ENCODE measurements at places on chromosomes 7 and 10. TPM values are rescaled to one million over a fixed set of nuclear protein-coding genes. Genes with fewer than 3 reads are reported as not detected.
A peak's percentile ranks its signal among the peaks of the same experiment; 100 is the strongest.

GRCh38 chr10:44818701-44819127 is 92.4 kb upstream of the TMEM72 start:
- no peak overlapping the region for H3K27ac ChIP-seq
- peak; percentile 65 for DNase-seq
- no peaks in the 10 kb centered on the region for H3K4me1 ChIP-seq
- no peaks in the 10 kb centered on the region for H3K27me3 ChIP-seq
- no peaks in the 10 kb centered on the region for H3K36me3 ChIP-seq

WDR37 gene
- 9.8 TPM for total RNA-seq

DNA sequence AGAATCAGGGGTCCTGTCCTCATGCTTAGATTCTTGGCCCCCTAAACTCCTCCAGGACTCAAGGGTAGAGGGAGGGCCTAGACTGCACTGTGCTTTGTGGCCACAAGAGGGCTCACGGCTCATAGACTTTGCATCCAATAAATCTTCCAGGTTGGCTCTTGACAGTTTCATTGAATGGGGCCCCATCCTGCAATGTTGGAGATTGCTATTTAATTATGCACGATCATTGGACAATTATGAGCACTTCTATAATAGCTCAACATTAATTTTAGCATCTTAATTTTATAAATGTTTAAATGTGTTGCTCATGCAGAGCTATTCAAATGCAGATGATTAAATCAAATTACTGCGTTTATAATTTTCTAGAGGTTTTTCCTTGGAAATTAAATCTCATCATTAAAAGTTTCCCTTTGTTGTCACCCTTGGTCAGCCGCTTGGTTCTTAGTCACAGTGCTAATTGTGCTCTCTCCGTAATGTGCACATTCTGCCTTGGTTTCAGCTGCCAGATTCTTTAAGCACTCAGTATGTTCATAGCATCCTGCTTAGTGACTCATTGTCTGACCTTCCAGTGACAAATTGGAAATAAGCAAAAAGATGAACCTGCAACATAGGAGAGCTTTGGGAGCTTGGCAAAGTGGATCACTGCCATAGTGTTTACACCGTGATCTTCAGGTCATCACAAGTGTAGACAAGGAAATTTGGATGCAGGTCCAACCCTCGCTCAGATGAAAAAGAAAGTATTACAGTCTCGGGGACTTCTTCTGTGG is 33.4 kb upstream of the PLPP4 start:
- no peak overlapping the region for H3K27ac ChIP-seq
- peaks cover 7% of the 10 kb centered on the region for H3K4me1 ChIP-seq
- no peak overlapping the region for H3K4me3 ChIP-seq
- H3K36me3 ChIP-seq, result no peaks in the 10 kb centered on the region

- no peaks in the 10 kb centered on the region for H3K27me3 ChIP-seq
- H3K36me3 ChIP-seq, result no peaks in the 10 kb centered on the region
- H3K27ac ChIP-seq, result no peak overlapping the region
- H3K4me3 ChIP-seq, result no peak overlapping the region
- DNase-seq, result no peak
Observed at GRCh38 chr7:136523571-136523970, 344.9 kb upstream of the CHRM2 start.

AKR1C8 gene
- not detected for total RNA-seq

DNA sequence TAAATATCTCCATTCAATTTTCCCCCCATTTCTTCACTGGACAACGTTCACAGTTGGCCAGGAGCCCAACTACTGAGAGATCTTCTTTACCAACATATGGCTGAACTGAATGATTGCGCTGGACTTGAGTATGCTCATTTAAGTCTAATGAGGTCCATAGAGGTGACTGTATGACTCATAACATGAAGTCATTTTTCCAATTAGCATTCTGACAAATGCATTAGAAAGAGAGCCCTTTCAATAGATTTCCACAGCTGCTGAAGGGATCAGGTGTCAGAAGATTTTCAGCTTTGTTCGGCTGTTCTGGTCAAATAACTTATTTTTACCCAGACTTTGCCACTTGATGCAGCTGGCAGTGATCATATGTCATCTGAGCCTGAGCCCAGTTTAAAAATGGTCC is 438.0 kb downstream of the ETV1 start:
- DNase-seq, result no peak
- no peak overlapping the region for H3K4me3 ChIP-seq
- H3K36me3 ChIP-seq, result no peaks in the 10 kb centered on the region

ABCB4 gene
- total RNA-seq, result 0.26 TPM

DNA sequence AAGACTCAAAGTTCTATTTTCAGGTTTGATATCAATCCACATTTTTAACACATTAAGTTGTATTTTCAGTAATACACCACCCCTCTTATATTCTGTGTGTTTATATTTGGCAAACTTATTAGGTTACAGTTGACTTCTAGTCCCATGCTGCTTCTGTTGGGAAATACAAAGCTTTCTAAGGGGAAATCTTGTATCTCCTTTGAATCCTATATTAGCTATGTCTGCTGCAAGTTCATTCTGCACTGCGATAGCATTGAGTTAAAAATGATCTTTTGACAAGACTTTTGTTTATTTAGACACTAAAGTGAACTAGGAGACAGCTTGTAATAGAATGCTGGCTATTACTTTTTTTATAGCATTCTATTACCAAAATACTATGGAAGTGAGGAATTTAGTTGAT is 625.1 kb upstream of the ANKRD30A start:
- no peak for DNase-seq
- H3K27me3 ChIP-seq, result no peaks in the 10 kb centered on the region
- H3K36me3 ChIP-seq, result no peaks in the 10 kb centered on the region
- H3K4me3 ChIP-seq, result no peak overlapping the region
- no peaks in the 10 kb centered on the region for H3K4me1 ChIP-seq
- no peak overlapping the region for H3K27ac ChIP-seq

DNA sequence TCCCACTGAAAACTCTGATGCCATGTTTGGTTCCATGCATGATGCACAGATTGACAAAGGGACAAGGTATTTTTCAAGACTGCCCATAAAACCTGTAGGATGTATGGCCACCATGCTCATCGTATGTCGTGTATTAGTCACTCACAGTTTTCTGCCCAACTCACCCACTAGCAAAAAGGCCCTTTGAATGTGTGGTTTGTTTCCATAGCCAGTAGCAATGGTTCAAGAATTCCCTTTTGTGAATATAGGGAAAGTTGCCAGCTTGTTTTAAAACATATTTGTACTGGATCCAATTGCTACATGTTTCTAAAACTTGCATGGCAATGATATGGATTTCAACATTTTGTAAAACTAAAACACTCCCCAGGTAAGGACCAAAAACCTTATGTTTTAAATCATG is 280.9 kb upstream of the YAE1 start:
- H3K36me3 ChIP-seq, result no peaks in the 10 kb centered on the region
- H3K27me3 ChIP-seq, result no peaks in the 10 kb centered on the region
- no peak overlapping the region for H3K27ac ChIP-seq
- DNase-seq, result no peak
- H3K4me1 ChIP-seq, result no peaks in the 10 kb centered on the region
- H3K4me3 ChIP-seq, result no peak overlapping the region

GRCh38 chr10:72910705-72911104 is 17.2 kb downstream of the OIT3 start:
- no peaks in the 10 kb centered on the region for H3K27me3 ChIP-seq
- H3K27ac ChIP-seq, result no peak overlapping the region
- H3K4me3 ChIP-seq, result no peak overlapping the region
- no peak for DNase-seq
- H3K36me3 ChIP-seq, result no peaks in the 10 kb centered on the region

RBP4 gene
- total RNA-seq, result not detected

DNA sequence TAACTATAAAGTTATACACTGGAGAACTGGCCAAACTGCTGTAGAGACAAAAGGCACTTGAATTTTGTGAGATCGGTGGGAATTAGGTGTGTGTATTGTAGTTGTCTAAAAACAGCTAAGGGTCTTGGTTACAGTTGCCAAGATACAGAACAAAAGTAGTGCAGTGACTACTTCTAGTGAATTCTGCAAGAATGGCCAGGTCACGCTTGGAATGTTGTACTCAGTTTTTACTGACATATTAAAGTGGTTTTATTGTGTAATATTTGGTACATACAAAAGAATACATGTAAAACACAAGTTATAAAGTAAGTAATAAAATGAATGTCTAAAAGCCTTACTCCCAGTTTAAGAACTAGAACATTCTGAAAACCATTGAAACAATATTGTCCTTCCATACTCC is 42.4 kb downstream of the PRPF18 start:
- H3K36me3 ChIP-seq, result peaks cover 2% of the 10 kb centered on the region
- H3K4me1 ChIP-seq, result peaks cover 5% of the 10 kb centered on the region
- H3K4me3 ChIP-seq, result no peak overlapping the region
- no peaks in the 10 kb centered on the region for H3K27me3 ChIP-seq
- DNase-seq, result peak; percentile 54

LIPJ gene
- total RNA-seq, result 0.26 TPM

HOXA6 gene
- total RNA-seq, result 3.6 TPM
